H9 (cell line): ENCODE measurements at places on chromosomes 5 and 9. TPM values are rescaled to one million over a fixed set of nuclear protein-coding genes. Genes with fewer than 3 reads are reported as not detected.

- H3K36me3 ChIP-seq = no peaks in the 10 kb centered on the region
- H3K27ac ChIP-seq = no peak overlapping the region
- no peaks in the 10 kb centered on the region for H3K4me1 ChIP-seq
- no peak overlapping the region for H3K4me3 ChIP-seq
- H3K27me3 ChIP-seq = no peaks in the 10 kb centered on the region
Observed at GRCh38 chr5:56350597-56351170, 117.6 kb upstream of the ANKRD55 start.

HTR1A gene
- total RNA-seq = 0.55 and 0.79 TPM in 2 replicates

- no peaks in the 10 kb centered on the region for H3K4me1 ChIP-seq
- H3K27ac ChIP-seq = no peak overlapping the region
- H3K27me3 ChIP-seq = no peaks in the 10 kb centered on the region
- no peak overlapping the region for H3K4me3 ChIP-seq
- no peak for DNase-seq
Observed at GRCh38 chr5:133267601-133268000, 215.8 kb downstream of the HSPA4 start.

RNF183 gene
- total RNA-seq = 0.33 TPM in 1 of 2 replicates, not detected in the other

- no peak overlapping the region for H3K4me3 ChIP-seq
- DNase-seq = no peak
- no peak overlapping the region for H3K27ac ChIP-seq
- peaks cover 14% of the 10 kb centered on the region for H3K4me1 ChIP-seq
Observed at GRCh38 chr5:56158331-56158960, 74.7 kb downstream of the ANKRD55 start.

DNA sequence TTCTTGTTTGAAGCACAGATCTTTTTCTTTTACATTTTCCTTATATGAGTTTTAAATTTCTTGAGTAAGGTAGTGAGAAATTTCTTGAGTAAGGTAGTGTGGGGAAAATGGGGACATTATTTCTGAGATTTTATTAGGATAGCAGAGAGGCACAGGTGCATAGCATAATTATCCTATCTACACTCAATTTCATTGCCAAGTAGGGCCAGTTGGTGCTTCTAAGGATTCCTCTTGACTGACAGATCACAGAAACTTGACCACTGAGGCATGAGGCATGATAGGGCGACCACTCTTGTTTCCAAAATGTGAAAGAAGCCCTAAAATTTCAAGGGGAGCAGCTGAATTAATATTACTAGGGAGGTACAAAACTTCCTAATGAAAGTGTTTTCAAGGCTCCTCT, 31.4 kb upstream of the TMC1 start:
- H3K27me3 ChIP-seq = no peaks in the 10 kb centered on the region
- no peak overlapping the region for H3K27ac ChIP-seq
- H3K4me1 ChIP-seq = no peaks in the 10 kb centered on the region
- DNase-seq = no peak
- no peak overlapping the region for H3K4me3 ChIP-seq

TRAF1 gene
- 1.4 and 1.5 TPM in 2 replicates for total RNA-seq

CDKN2AIPNL gene
- total RNA-seq = 60.0 and 60.3 TPM in 2 replicates

DNA sequence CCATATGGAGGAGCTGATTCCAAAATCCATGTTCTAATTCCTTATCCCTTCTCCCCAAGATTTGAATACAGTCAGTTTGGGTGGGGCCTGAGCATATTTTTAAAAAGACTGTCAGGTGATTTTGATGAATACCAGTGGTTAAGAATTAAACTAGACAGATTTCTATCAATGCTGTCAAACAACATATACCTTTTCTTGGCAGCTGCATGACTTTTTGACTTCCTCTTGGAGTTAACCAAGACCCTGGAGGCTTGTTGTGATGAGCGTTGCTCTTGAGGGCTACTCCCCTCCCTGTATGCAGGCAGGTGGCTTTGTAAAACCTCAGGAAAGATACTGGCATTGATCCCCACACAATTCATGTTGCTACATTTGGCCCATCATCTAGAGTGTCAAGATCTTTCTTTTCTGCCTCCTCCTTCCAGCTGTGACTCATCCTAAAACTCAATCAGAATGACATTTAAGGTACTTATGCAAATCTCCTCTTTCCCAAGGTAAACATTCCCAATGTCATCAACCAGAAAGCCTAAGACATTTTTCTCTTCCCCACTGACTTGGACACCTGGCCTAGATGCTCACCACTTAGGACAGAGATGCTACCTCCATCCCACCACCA, 61.7 kb downstream of the PPP2R2B start:
- H3K4me1 ChIP-seq = peaks cover 11% of the 10 kb centered on the region
- H3K27ac ChIP-seq = no peak overlapping the region
- no peaks in the 10 kb centered on the region for H3K27me3 ChIP-seq
- H3K36me3 ChIP-seq = no peaks in the 10 kb centered on the region; the same call in 2 of the 3 replicates
- DNase-seq = peak; percentile 42

- H3K36me3 ChIP-seq = no peaks in the 10 kb centered on the region
- no peak for DNase-seq
- H3K4me1 ChIP-seq = peaks cover 9% of the 10 kb centered on the region
- no peaks in the 10 kb centered on the region for H3K27me3 ChIP-seq
- H3K4me3 ChIP-seq = no peak overlapping the region
- H3K27ac ChIP-seq = no peak overlapping the region
Observed at GRCh38 chr9:128558431-128559310, 6.3 kb downstream of the SPTAN1 start.

GRCh38 chr9:26723486-26723885, 169.1 kb downstream of the CAAP1 start:
- no peak overlapping the region for H3K4me3 ChIP-seq
- no peak overlapping the region for H3K27ac ChIP-seq
- no peaks in the 10 kb centered on the region for H3K4me1 ChIP-seq
- peak; percentile 95 for DNase-seq

DNA sequence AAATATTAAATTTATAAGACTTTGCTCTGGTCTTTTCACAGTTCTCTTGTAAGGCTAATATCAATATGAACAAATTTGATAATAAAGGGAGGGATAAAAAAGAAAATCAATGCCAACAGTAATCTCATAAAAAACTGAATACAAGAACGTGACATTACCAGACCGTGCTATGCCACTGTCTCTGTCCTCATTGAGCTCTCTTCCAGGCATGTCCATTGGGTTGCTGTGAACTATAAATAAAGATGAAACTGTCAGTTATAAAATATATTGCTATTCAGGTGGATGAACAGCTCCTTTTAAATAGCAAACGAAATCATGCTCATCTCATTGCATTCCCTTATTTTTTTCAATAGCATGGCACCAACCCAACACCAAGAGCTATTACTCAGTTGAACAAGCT, 74.0 kb upstream of the RAPGEF6 start:
- H3K27ac ChIP-seq = no peak overlapping the region
- peaks cover 13% of the 10 kb centered on the region for H3K36me3 ChIP-seq
- no peak for DNase-seq
- H3K4me3 ChIP-seq = no peak overlapping the region

GRCh38 chr9:126723807-126724172, 81.0 kb upstream of the ZBTB43 start:
- H3K4me1 ChIP-seq = peaks cover 2% of the 10 kb centered on the region; the same call in 1 of the 2 replicates
- H3K27ac ChIP-seq = no peak overlapping the region
